Activated CD4-positive, alpha-beta memory T cell treated with anti-CD3 and anti-CD28 coated beads for 36 hours (primary cell): ENCODE measurements at places on chromosomes 2 and 18.

DNA sequence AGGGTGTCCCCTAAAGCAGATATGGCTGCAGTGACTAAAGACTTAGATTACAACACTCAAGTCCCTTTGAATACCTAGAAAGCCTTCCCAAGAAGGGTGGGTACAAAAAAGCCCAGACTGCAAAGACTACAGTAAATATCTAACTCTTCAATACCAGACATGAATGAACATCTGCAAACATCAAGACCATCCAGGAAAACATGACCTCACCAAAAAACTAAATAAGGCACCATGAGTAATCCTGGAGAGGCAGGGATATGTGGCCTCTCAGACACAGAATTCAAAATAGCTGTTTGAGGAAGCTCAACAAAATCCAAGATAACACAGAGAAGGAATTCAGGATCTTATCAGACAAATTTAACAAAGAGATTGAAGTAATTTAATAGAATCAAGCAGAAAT, 138.2 kb upstream of the OTOS start:
- H3K27ac ChIP-seq: no peak overlapping the region
- peaks cover 47% of the 10 kb centered on the region for H3K27me3 ChIP-seq
- no peak overlapping the region for H3K4me3 ChIP-seq
- no peak for DNase-seq
- H3K36me3 ChIP-seq: no peaks in the 10 kb centered on the region

GRCh38 chr2:120844070-120844738, 108.5 kb downstream of the GLI2 start:
- no peak overlapping the region for H3K4me3 ChIP-seq
- DNase-seq: no peak
- H3K27me3 ChIP-seq: no peaks in the 10 kb centered on the region

DNA sequence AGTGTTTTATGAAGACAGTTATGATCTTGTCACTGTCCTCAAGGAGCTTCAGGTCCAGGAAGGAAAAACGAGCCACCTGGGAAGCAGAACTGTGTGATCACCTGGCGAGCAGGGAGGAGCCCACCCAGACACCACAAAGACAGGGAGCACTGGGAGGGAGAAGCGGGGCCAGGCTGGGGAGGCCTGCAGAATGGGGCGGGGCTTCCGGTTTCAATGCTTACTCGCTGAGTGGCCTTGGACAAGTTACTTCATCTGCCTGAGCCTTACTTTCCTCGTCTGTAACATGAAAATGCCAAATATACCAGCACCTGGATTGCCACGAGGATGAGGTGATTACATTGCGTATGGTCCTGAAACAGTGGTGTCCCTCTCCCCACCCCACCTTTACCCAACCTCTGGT, 227.5 kb downstream of the ANKRD30B start:
- H3K4me1 ChIP-seq: no peaks in the 10 kb centered on the region
- DNase-seq: no peak
- peaks cover 6% of the 10 kb centered on the region for H3K27me3 ChIP-seq
- no peak overlapping the region for H3K27ac ChIP-seq
- H3K36me3 ChIP-seq: no peaks in the 10 kb centered on the region

DNA sequence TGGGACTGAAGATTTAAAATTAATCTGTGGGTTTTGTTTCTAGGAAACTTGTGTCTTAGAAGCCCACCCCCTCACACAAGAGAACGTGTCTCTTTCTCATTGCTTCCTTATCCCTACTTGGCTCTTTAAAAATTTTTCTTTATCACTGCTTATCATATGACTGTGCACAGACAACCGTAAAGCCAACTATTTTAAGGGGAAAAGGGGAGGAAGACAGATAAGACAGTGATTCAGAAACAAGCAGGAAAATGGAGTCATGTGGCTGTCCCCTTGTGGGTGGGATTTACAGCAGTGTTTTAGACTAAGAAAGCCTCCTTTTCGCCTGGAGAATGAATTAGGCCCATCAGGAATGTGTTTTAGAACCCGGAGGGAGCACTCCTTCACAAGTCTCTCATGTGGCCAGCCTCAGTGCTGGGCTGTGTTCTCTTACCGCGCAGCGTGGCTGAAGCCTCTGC, 17.6 kb downstream of the PRKCE start:
- H3K27me3 ChIP-seq: no peaks in the 10 kb centered on the region
- peaks cover 3% of the 10 kb centered on the region for H3K36me3 ChIP-seq
- H3K27ac ChIP-seq: no peak overlapping the region
- no peak overlapping the region for H3K4me3 ChIP-seq
- peaks cover 10% of the 10 kb centered on the region for H3K4me1 ChIP-seq
- no peak for DNase-seq

DNA sequence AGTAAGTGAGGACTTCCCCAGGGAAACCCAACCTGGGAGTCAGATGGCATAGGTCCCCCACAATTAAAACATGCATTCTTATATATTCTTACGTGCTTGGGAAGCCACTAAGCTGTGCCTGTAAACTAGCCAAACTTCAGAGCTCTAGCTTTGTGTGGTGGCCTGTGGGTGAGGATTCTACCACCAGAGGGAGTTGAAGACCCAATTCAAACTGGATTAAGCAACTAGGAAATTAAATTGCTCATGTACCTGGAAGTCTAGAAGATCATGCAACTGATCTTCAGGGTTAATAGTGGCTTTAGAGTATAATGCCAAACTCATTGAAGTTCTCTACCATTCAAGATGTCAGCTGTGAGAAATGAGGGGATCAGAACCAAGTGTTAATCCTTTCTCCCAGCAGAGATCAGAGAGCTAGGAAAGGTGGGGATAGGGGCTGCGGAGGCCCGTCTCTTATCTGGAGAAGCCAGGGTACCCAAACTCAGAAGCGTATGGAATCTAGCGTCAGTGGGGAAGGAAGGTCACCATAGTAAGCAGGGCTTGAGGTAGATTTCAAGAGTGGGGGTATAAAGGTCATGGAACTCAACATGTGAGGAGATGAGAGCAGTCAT, 53.2 kb upstream of the CCDC85A start:
- H3K27ac ChIP-seq: no peak overlapping the region
- no peak overlapping the region for H3K4me3 ChIP-seq
- H3K36me3 ChIP-seq: no peaks in the 10 kb centered on the region
- DNase-seq: no peak
- H3K4me1 ChIP-seq: no peaks in the 10 kb centered on the region

DNA sequence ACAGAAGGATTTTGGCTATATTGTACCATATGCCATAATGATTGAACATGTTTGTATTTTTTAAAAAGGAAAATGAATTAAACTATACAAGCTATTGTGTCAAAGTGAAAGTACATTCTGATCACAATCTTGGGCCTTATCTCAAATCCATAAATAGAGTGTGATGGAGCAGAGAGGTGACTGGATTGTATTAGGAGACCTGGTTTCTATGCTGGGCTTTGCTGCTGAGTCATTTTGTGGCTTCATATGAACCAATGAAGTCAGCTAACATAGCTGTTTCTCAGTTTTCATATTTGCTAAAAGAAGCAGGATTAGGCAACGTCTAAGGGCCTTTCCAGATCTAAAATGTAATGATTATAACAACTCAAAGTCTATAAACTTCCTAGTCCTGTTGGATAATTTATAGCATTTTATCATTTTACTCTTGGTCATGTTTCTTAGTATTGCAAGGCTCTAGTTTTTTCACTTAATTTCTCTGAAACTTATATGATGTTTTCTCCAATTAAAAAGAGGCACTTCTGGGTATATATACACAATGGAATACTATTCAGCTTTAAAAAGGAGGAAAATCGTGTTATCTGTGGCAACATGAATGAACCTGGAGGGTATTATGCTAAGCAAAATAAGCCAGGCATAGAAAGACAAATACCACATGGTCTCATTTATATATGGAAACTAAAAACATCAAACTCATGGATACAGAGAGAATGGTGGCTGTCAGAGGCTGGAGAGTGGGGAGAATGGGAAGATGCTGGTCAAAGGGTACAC, 112.3 kb downstream of the MEP1B start:
- DNase-seq: no peak
- no peak overlapping the region for H3K27ac ChIP-seq
- no peak overlapping the region for H3K4me3 ChIP-seq
- peaks cover 2% of the 10 kb centered on the region for H3K27me3 ChIP-seq
- H3K36me3 ChIP-seq: no peaks in the 10 kb centered on the region

GRCh38 chr2:121476684-121477083, 54.0 kb upstream of the RNU4ATAC start:
- no peak overlapping the region for H3K27ac ChIP-seq
- H3K36me3 ChIP-seq: peaks cover 11% of the 10 kb centered on the region
- DNase-seq: no peak
- no peak overlapping the region for H3K4me3 ChIP-seq
- H3K4me1 ChIP-seq: peaks cover 46% of the 10 kb centered on the region

- H3K27ac ChIP-seq: no peak overlapping the region
- no peaks in the 10 kb centered on the region for H3K36me3 ChIP-seq
- H3K4me1 ChIP-seq: no peaks in the 10 kb centered on the region
- no peak for DNase-seq
- H3K4me3 ChIP-seq: no peak overlapping the region
- no peaks in the 10 kb centered on the region for H3K27me3 ChIP-seq
These were observed 67.7 kb upstream of the L3MBTL4 start for GRCh38 chr18:6482198-6482977.

GRCh38 chr2:85168942-85169341, 35.8 kb downstream of the TCF7L1 start:
- H3K27me3 ChIP-seq: peaks cover 3% of the 10 kb centered on the region
- DNase-seq: no peak
- H3K27ac ChIP-seq: no peak overlapping the region

DNA sequence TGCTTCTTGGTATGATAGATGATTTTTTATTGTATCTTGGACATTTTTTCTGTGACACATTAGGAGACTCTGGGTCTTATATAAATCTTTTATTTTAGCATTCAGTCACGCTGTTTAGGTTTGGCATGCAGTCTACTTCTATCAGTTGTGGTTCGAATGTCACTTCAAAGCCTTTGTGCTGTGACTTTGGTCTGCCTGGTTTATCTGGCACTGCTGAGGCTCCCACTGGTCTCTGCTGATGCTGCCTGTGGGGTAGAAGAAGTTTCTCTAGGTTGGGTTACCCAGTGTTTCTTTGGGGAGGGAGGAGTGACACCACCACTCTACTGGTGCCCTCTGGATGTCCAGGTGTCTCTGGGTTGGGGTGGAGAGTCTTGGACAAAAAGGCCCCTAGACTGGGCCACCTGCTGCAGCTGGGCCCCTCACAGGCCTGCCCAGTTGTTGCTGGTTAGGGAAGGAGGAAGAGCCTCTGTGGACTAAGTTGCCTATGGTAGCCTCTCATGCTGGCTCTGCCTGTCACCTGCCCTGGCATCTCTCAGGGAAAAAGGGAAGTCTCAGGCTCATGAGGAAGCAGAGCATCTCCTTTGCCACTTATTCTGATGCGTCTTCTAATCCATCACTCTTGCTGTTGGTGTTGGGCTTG, 115.4 kb upstream of the HS6ST1 start:
- H3K27ac ChIP-seq: no peak overlapping the region
- H3K4me3 ChIP-seq: no peak overlapping the region
- no peaks in the 10 kb centered on the region for H3K36me3 ChIP-seq

- no peak overlapping the region for H3K4me3 ChIP-seq
- no peaks in the 10 kb centered on the region for H3K27me3 ChIP-seq
- H3K4me1 ChIP-seq: peaks cover 4% of the 10 kb centered on the region
These were observed 49.8 kb downstream of the PIAS2 start for GRCh38 chr18:46867367-46868143.

- H3K36me3 ChIP-seq: no peaks in the 10 kb centered on the region
- no peaks in the 10 kb centered on the region for H3K27me3 ChIP-seq
- DNase-seq: no peak
- no peak overlapping the region for H3K4me3 ChIP-seq
- H3K27ac ChIP-seq: no peak overlapping the region
- peaks cover 11% of the 10 kb centered on the region for H3K4me1 ChIP-seq
These were observed 136.1 kb upstream of the NRP2 start for GRCh38 chr2:205545971-205546816.

GRCh38 chr2:190592831-190593230, 56.1 kb upstream of the NAB1 start:
- H3K27ac ChIP-seq: no peak overlapping the region
- no peak for DNase-seq
- no peaks in the 10 kb centered on the region for H3K4me1 ChIP-seq

DNA sequence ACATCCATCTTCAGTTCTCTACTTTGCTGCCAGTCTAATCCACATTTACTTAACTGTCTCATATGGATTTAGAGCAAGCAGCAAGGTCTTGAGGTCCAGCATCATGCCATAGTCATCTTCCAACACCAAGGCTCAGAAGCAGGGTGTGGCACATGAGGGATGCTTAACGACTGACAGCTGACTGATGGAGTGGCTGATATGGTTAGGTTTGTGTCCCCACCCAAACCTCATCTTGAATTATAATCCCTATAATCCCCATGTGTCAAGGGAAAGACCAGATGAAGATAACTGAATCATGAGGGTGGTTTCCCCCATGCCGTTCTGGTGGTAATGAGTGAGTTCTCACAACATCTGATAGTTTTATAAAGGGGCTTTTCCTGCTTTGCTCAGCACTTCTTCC, 257.3 kb downstream of the NBAS start:
- DNase-seq: no peak
- no peaks in the 10 kb centered on the region for H3K27me3 ChIP-seq
- H3K4me1 ChIP-seq: peaks cover 23% of the 10 kb centered on the region
- H3K27ac ChIP-seq: no peak overlapping the region
- H3K4me3 ChIP-seq: no peak overlapping the region

GRCh38 chr2:222859786-222860612, 837 bp upstream of the ACSL3 start:
- H3K27ac ChIP-seq: peak overlapping the region; percentile 24
- H3K4me1 ChIP-seq: peaks cover 3% of the 10 kb centered on the region

GRCh38 chr2:236121546-236121945, 46.6 kb downstream of the GBX2 start:
- H3K4me3 ChIP-seq: no peak overlapping the region
- no peak for DNase-seq
- H3K4me1 ChIP-seq: no peaks in the 10 kb centered on the region
- peaks cover 11% of the 10 kb centered on the region for H3K27me3 ChIP-seq
- H3K36me3 ChIP-seq: no peaks in the 10 kb centered on the region
- H3K27ac ChIP-seq: no peak overlapping the region

GRCh38 chr2:161613161-161613560, 11.1 kb upstream of the SLC4A10 start:
- DNase-seq: no peak
- H3K27ac ChIP-seq: no peak overlapping the region
- H3K36me3 ChIP-seq: no peaks in the 10 kb centered on the region
- H3K27me3 ChIP-seq: peaks cover 11% of the 10 kb centered on the region
- H3K4me3 ChIP-seq: no peak overlapping the region
- H3K4me1 ChIP-seq: no peaks in the 10 kb centered on the region

GRCh38 chr2:136065384-136065783, 52.6 kb downstream of the CXCR4 start:
- no peak overlapping the region for H3K4me3 ChIP-seq
- no peak for DNase-seq
- no peak overlapping the region for H3K27ac ChIP-seq
- H3K27me3 ChIP-seq: no peaks in the 10 kb centered on the region
- H3K36me3 ChIP-seq: no peaks in the 10 kb centered on the region
- H3K4me1 ChIP-seq: peaks cover 51% of the 10 kb centered on the region

GRCh38 chr18:11148680-11149440, 509 bp downstream of the PIEZO2 start:
- no peak for DNase-seq
- H3K4me1 ChIP-seq: peaks cover 3% of the 10 kb centered on the region
- H3K27me3 ChIP-seq: peaks cover 32% of the 10 kb centered on the region
- H3K27ac ChIP-seq: no peak overlapping the region
